T-helper 1 cell (primary cell): ENCODE measurements at places on chromosomes 11 and 22.

DNA sequence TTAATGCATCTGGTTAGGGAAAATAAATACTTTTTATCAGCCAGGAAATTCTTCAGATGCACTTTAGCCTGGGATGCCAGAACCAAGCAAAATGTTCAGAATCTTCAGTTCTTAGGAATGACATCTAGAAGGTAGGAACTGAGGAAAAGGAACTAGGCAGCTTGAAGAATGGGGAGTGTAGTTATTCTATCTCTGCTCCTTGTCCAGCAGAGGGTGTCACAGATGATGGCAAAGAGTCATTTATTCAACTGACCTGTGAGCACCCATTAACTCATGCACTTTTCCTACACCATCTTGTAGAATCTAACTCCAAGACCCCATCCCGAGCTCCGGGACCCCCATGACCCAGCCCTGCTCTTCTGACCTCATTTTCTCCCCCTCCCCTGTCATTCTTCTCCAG is 122.1 kb upstream of the ISX start:
- DNase-seq = no peak

- DNase-seq = no peak
Observed at GRCh38 chr11:128497061-128497775, 90.1 kb downstream of the ETS1 start.

DNA sequence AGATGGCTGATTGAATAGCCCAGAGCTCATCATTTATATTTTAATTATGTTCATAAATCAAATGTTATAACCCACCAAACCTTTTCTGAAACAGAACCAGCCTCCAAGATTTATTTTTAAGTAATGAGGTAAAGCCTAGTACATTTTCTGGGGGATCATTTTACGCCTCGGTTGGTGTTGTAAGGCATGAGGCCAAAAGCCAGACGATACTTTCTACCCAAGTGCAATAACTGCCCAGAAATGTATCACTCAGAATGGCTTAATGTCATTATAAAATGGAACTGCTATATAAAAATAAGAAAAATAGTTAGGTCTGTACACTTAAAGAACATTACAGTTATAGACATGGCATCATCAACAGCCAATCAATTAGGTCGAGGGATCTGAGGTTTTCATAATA is 283.3 kb downstream of the CADM1 start:
- DNase-seq = no peak

GRCh38 chr22:30424534-30425326 is 838 bp upstream of the MTFP1 start:
- no peak for DNase-seq
